ENCODE measurements at places on chromosomes 6 and 20. TPM values are rescaled to one million over a fixed set of nuclear protein-coding genes. Genes with fewer than 3 reads are reported as not detected.

The SCAF8 gene
- 37.2 TPM for total RNA-seq

The SAMD5 gene
- 2.6 TPM for total RNA-seq

The AKAP12 gene
- 204 TPM for total RNA-seq

The IMPG1 gene
- not detected for total RNA-seq

The GPR6 gene
- total RNA-seq, result not detected

The SLC22A1 gene
- total RNA-seq, result 1.3 TPM

The CAGE1 gene
- total RNA-seq, result 0.17 TPM

Measured in smooth muscle cell of trachea (primary cell).